ENCODE measurements at places on chromosomes 1 and 21. TPM values are rescaled to one million over a fixed set of nuclear protein-coding genes. Genes with fewer than 3 reads are reported as not detected.

- peaks cover 18% of the 10 kb centered on the region for H3K4me1 ChIP-seq
- H3K27ac ChIP-seq, result no peak overlapping the region
- no peak for DNase-seq
These were observed 7.4 kb downstream of the AZIN2 start for GRCh38 chr1:33088119-33088906.

DNA sequence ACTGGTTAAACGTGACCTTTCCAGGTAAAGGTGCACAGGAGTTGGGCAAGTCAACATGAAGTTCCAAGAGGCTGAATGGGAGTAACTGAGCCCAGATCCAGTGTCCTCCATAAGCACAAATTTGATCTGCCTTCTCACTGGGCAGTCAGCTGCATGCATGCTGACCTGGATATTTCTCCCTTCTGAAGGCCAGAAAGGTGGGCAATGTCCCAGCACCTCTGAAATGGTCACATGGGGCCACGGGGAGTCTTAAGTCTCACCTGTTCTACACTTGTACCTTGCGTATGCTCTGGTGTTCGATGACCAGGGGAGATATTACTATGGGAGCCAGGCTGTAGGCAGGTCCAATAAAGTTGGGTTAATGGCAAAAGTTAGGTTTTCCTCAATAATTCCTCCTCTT, 240.2 kb downstream of the SIPA1L2 start:
- H3K4me3 ChIP-seq, result no peak overlapping the region
- no peak for DNase-seq
- no peaks in the 10 kb centered on the region for H3K36me3 ChIP-seq

- H3K27ac ChIP-seq, result no peak overlapping the region
- peaks cover 97% of the 10 kb centered on the region for H3K36me3 ChIP-seq
- no peak for DNase-seq
- H3K27me3 ChIP-seq, result no peaks in the 10 kb centered on the region
These were observed 77.9 kb downstream of the GTF2B start for GRCh38 chr1:88813471-88813870.

GRCh38 chr1:169308313-169309039, 59.1 kb downstream of the NME7 start:
- no peaks in the 10 kb centered on the region for H3K36me3 ChIP-seq
- no peaks in the 10 kb centered on the region for H3K4me1 ChIP-seq
- H3K27ac ChIP-seq, result no peak overlapping the region
- no peak overlapping the region for H3K4me3 ChIP-seq
- no peak for DNase-seq

DNA sequence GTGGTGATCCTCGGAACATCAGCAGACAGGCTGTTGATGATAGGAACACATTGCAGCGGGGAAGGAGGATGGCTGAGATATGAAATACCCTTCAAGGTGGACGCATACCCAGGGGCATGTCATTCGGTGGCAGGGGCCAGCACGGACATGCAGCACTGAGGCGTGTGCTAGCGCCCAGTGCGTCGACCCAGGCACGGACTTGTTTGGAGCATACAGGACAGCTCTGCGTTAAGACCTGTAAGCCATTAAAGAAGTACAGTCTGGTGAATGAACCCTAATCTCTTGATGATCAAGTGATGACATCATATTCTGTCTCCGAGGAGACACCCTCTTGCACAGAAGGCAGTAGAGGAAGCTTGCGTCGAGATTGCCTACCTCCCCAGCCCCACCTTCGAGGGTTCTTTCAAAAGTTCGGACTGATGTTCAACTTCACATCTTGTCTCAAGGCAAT, 63.6 kb upstream of the KIF26B start:
- no peaks in the 10 kb centered on the region for H3K36me3 ChIP-seq
- H3K27me3 ChIP-seq, result no peaks in the 10 kb centered on the region
- H3K4me1 ChIP-seq, result peaks cover under 1% of the 10 kb centered on the region
- H3K27ac ChIP-seq, result no peak overlapping the region
- H3K4me3 ChIP-seq, result no peak overlapping the region

- no peaks in the 10 kb centered on the region for H3K27me3 ChIP-seq
- DNase-seq, result no peak
- H3K36me3 ChIP-seq, result no peaks in the 10 kb centered on the region
- no peak overlapping the region for H3K4me3 ChIP-seq
These were observed 140.3 kb downstream of the LRRIQ3 start for GRCh38 chr1:74057719-74058118.

GRCh38 chr1:36401602-36402503, 4.1 kb upstream of the LSM10 start:
- H3K4me3 ChIP-seq, result peak overlapping the region; percentile 16
- H3K27ac ChIP-seq, result peak overlapping the region; percentile 82
- H3K4me1 ChIP-seq, result peaks cover 51% of the 10 kb centered on the region

DNA sequence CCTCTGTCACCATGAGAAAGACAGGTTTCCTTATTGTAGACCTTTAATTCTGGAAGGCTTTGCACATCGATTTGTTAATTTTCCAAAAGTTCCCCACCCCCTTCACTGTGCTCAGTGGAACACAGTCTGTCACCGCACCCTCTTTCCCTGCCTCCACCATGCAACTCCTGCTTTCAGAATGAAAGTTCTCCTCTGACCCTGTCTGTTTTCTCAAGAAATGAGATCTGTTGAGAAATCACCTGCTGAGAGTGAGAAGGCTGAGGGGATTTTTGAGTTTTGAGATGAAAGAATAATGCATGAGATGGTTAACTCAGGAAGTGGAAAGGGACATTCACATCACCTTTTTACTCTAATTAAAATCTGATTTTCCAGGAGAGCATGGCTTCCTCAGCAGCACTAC, 99.6 kb downstream of the CYYR1 start:
- H3K36me3 ChIP-seq, result no peaks in the 10 kb centered on the region
- no peaks in the 10 kb centered on the region for H3K27me3 ChIP-seq
- DNase-seq, result no peak
- H3K4me1 ChIP-seq, result no peaks in the 10 kb centered on the region
- H3K27ac ChIP-seq, result no peak overlapping the region

DNA sequence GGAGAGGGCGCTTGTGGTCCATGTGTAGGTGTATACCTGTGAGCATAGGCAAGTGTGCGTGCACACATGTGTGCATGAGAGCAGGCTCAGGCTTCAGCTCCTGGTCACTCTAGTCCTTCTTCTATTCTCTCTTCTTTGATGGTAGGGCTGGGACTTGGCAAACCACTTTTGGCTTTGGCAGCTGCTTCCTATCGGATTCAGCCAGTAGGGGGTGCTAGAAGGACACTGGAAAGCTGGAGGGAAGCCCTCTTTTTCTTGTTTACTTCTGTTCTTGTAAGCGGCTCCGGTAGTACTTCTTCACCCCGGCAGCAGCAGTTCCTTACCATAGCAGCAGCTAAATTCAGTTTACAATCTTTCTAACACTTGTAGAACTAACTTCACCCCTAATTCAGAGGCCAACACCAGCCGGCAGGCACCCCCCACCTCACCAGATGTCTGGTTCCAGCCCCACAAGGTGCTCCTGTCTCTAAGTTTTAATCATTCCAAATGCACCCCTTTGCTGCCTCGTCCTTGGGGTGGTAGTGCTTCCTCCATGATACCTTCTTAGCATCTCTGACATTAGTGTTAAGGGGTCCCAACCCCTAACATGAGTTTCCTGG, 25.1 kb downstream of the NENF start:
- peak; percentile 47 for DNase-seq
- no peaks in the 10 kb centered on the region for H3K27me3 ChIP-seq
- no peaks in the 10 kb centered on the region for H3K36me3 ChIP-seq
- peaks cover 7% of the 10 kb centered on the region for H3K4me1 ChIP-seq

DNA sequence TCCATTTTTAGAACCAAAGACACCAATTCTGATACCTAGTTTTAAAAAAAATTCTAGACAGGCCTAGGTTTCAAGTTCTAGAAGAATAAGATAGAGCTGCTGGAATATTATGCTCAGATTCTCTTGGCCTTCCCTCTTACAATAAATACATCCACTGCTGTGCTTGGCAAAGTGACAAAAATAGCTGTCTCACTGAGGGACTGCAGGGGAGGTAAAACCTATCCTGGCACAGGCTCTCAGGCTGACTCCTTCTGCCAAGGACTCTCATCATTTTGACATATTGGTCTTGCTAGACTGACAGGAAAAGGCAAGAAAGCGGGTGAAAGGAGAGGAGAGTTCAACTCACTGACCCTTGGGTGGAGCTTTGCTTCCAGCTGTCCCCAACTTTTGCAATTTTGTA, 197.0 kb upstream of the LHX8 start:
- DNase-seq, result no peak
- H3K27me3 ChIP-seq, result no peaks in the 10 kb centered on the region
- H3K36me3 ChIP-seq, result no peaks in the 10 kb centered on the region
- no peak overlapping the region for H3K4me3 ChIP-seq
- no peak overlapping the region for H3K27ac ChIP-seq

S100A3 gene
- not detected for total RNA-seq

TMEM82 gene
- total RNA-seq, result not detected

ACTN2 gene
- 0.60 TPM for total RNA-seq

All from spleen (tissue), 13 donors.